Dermis microvascular lymphatic vessel endothelial cell (primary cell): ENCODE measurements at places on chromosomes 3 and 15. TPM values are rescaled to one million over a fixed set of nuclear protein-coding genes. Genes with fewer than 3 reads are reported as not detected.

GRCh38 chr3:21634112-21634511 is 116.9 kb downstream of the ZNF385D start:
- no peak for DNase-seq

DNA sequence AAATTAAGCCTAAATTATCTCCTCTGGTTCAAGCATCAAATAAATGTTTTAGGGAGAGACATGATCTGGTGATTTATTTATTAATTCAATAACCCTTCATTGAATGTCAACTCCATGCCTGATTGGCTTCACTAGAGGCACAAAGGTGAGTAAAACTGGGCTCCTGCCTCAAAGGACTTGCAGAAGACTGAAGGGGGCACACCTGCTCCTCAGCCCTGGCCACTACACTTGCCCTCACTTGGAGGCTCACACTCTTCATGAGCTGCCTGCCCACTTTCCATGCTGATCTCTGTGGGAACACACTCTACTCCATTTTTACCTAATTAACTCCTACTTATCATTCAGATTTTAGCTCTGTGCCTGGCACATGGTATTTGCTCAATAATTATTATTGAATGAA is 84.4 kb upstream of the KCNMB2 start:
- DNase-seq: no peak

DNA sequence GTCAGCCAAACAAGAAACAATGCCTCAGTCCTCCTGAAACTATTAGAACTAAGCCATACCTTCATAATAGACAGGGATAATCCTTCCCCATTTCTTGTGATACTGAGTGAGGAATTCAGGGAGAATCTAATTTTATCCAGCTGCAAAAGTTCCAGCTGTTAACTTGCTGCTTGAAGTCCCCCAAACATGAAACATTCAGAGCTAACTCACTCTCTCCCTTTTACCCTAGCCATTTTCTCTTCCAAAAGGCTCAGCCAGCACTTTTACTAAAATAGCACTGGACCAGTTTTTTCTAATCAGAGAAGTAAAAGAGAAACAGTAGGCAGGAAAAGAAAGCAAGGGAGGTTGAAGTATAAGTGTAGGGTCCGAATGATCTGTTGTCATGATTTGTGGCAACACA is 268.1 kb downstream of the TAFA4 start:
- DNase-seq: no peak

- DNase-seq: no peak
Observed at GRCh38 chr15:91849749-91850161, 3.8 kb upstream of the SLCO3A1 start.

DNA sequence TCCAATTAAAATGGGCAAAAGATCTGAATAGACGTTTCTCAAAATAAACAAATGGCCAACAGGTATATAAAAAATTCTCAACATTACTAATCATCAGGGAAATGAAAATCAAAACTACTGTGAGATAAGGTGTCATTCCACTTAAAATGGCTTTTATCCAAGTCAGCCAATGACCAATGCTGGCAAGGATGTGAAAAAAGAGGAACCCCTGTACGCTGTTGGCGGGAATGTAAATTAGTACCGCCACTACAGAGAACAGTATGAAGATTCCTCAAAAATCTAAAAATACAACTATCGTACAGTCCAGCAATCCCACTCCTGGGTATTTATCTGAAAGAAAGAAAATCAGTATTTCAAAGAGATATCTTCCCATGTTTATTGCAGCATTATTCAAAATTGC is 176.9 kb upstream of the STT3B start:
- no peak for DNase-seq

- peak; percentile 52 for DNase-seq
Observed at GRCh38 chr3:57556459-57557084, 498 bp downstream of the PDE12 start.

DNA sequence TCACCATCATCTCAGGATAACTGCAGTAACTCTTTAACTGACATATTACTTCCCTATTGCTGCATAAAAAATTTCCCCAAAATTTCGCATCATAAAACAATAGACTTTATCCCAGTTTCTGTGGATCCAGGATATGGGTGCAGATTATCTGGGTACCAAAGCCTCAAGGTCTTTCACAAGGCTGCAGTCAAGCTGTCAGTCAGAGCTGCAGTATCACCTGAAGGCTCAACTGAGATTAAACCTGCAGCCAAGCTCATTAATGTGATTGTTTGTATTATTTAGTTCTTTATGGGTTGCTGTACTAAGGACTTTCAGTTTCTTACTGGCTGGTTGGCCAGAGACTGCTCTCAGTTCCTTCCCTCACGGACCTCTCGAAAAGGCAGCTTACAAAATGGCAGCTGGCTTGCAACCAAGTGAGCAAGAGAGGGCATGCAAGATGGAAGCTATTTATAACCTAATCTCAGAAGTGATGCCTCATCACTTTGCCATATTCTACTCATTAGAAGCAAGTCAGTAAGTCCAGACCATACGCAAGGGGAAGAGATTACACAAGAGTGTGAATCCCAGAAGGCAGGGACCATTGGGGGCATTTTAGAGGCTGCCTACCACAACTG is 54.9 kb downstream of the DCUN1D1 start:
- DNase-seq: no peak

DNA sequence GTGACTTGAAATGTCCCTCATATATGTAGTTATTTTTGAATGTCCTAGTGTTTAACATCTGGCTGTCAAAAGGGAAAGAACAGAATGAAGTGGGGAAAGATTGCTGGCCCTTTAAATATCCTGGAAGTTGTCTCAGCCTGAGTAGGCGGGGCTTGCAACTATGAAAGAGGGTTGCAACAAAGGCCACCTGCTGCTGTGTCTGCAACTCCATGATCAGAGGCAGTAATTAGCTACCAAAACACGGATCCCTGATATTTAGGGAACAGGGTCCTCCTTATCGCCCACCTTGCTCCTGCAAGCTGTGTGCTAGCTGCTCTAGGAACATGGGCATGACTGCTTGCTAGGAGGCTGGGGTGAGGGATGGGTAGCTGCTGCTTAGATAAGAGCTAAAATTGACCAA is 100.2 kb upstream of the CFAP20DC start:
- no peak for DNase-seq

DNA sequence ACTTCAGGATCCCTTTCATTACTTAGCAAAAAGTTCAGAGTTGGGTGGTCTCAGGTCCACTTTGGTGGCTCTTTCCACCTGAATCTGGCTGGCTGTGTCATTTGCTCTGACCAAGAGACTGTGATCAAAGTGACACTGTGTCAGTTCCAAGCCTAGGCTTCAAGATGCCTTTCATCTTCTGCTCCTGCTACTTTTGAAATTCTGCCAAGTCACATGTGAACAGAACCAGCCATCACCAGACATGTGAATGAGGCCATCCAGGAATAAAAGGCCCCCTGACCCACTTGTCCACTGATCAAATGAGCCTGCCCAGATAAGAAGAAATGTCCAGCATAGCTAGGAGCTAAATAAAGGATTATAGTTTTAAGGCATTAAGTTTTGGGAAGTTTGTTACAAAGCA is 132.2 kb downstream of the OSBPL10 start:
- DNase-seq: no peak

GRCh38 chr3:140189976-140190375 is 255.0 kb downstream of the CLSTN2 start:
- no peak for DNase-seq

DNA sequence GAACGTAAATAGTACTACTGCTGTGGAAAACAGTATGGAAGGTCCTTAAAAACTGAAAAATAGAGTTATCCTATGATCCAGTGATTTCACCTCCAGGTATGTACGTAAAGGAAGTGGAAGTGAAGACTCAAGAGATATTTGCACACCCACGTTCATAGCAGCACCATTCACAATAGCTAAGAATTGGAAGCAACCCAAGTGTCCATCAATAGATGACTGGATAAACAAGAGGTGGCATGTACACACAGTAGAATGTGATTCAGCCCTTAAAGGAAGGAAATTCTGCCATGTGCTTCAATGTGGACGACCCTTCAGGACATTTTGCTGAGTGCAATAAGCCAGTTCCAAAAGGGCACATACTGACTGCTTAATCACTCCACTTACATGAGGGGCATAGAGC is 188.3 kb downstream of the APBA2 start:
- DNase-seq: peak; percentile 67

- DNase-seq: no peak
Observed at GRCh38 chr15:58096529-58097084, 31.1 kb upstream of the ALDH1A2 start.

GRCh38 chr15:79310985-79311900 is at the start of gene TMED3:
TSS of gene TMED3 (plus strand) at chr15:79311112. CDS start at chr15:79311250, 138 bp downstream.
- DNase-seq: peak; percentile 91

DNA sequence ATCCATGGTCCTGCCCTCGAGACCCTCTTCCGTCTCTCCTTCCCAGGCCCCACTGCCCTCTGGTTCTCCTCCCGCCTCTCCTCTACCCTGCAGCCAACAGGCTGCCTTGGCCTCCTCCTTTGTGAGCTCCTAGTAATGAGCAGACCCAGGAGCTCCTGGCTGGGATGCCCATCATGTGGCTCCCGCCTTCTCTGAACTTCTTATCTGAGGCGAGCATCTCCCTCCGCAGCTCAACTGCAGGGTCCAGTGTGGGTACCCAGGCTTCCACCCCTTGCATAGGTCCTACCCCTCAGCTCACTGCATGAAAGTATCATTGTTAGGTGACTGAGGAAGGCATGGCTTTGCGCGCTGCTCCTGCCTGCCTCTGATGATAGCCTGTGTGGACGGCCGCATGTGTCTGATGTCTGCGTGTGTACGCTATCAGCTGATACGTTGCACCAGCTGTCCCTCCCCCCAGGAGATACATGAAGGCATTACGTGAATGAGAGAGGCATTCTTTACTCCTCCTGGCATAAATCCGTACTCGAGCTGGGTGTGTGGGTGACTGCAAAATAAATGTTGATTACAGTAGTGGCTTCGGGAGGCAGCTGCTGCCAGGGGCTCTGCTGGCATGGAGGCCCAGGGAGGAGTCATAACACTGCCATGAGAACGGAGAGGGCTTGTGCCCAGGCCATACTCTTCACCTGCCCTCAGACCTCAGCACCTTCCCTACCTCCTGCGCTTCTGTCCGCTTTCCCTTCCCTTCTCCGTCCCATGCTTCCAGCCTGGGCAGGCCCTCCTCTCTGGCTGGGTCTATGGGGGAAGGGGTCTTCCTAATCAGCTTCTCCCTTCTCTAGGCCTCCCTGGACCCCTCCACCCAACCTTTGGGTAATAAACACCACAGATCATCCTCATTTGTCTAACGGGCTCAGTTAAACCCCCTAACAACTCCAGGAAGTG is 48.8 kb downstream of the ZNF710 start:
- no peak for DNase-seq

DNA sequence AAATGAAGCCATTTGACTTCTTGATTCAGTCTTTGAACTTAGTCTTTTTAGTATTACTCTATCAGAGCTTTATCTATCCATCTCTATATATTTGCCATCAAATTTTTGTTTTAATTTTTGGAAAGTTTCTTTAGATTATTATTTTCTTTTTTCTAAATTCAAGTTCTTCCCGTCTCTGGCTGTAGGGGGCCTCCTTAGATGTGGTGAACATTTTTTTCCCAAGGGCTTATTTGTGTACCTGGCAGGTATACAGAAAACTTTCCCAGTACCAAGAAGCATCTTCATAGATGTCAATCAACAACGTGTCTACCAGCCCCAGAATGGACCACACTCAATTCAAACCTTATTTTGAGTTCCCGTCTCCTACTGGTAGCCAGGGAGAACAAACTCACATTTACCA is 486.8 kb upstream of the CNTN4 start:
- no peak for DNase-seq

DNA sequence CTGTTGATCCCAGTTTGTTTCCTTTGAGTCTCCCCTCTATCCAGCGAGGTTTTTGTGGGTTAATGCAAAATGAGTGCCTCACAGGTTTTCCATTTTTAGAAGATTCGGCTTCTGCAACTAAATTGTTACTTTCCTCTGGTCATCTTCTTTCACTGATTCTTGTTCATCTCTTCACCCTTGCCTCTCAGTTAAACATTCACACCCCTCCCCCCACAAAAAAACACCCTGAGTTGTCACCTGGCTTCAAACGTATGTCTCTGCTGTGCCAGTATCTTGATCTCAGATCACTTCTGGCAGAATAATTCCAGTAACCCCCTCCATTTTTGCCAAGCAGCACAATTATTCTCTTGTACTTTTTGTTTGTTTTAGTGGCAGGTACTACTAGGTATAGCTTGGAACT is 12.3 kb upstream of the CLDN16 start:
- no peak for DNase-seq

DNA sequence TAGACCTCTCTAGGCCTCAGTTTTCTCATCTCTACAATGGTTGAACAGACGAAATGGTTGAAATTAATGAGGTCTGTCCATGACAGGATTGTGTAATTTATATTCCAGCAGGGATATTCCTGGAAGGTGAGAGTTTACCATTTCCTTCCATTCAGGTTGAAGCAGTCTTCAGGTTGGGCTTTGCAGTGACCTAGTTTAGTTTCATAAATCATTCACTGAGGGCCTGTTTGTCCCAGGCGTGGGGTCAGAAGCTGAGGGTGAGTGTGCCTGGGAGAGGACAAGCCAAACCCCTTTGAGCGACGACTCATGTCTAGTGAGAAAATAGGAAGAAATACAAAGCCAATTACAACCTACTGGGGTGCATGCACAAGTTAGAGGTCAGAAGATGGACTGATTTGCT is 57.2 kb upstream of the CACNA2D3 start:
- DNase-seq: no peak

- no peak for DNase-seq
Observed at GRCh38 chr15:26087395-26087794, 224.3 kb upstream of the ATP10A start.

GRCh38 chr3:63911509-63911872 is 692 bp downstream of the SCAANT1 start:
- no peak for DNase-seq

DNA sequence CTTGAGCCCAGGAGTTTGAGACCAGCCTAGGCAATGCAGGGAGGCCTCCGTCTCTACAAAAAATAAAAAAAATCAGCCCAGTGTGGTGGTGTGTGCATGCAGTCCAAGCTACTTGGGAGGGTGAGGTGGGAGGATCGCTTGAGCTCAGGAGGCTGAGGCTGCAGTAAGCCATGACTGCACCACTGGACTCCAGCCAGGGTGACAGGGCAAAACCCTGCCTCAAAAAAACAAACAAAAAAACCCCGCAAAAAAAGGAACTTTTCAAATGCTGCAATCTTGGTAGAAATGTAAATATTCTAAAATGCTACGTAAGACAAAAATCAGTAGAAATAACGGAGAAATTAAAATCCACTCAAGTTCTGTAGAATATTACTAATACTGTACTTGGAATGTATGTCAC is 108.1 kb upstream of the MELTF start:
- no peak for DNase-seq

DNA sequence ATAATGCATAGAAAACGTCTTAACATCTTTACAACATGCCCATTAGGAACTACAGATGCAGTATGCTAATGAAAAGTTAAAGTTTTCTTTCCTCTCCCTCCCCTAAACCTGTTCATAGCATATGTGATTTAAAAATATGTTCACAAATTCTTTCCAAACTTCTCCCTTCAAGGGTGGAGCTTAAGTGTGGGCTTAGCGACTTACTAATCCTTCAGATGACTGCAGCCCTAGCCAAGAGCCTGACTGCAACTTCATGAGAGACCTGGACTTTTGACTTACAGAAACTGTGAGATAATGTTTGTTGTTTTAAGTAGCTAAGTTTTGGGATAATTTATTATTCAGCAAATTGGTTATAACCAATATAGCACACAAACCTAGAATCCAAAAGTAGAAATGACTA is 22.0 kb upstream of the ANXA2 start:
- no peak for DNase-seq

CCDC39 gene
- total RNA-seq: under 0.01 TPM in 2 replicates

CLCN2 gene
- total RNA-seq: 2.1 and 2.3 TPM in 2 replicates

HIGD2B gene
- total RNA-seq: not detected in 2 replicates

RHOV gene
- under 0.01 TPM in 1 of 2 replicates, not detected in the other for total RNA-seq

AGTR1 gene
- total RNA-seq: not detected in 2 replicates

NR2E3 gene
- total RNA-seq: under 0.01 and 0.13 TPM in 2 replicates

LRRC3B gene
- not detected in 2 replicates for total RNA-seq

UTS2B gene
- total RNA-seq: not detected in 2 replicates
